ENCODE measurements at places on chromosomes 1 and 21.

GRCh38 chr21:32909393-32909792 lies 116.3 kb upstream of the OLIG2 start:
- DNase-seq: no peak

GRCh38 chr1:9346566-9346965 lies 53.9 kb downstream of the SPSB1 start:
- DNase-seq: no peak

- no peak for DNase-seq
These were observed 83.3 kb downstream of the TIAM1 start for GRCh38 chr21:31260790-31261189.

GRCh38 chr1:70207492-70207891 lies 2.1 kb upstream of the LRRC40 start:
- DNase-seq: no peak

GRCh38 chr1:21919520-21919919 lies 17.6 kb downstream of the HSPG2 start:
- DNase-seq: no peak

DNA sequence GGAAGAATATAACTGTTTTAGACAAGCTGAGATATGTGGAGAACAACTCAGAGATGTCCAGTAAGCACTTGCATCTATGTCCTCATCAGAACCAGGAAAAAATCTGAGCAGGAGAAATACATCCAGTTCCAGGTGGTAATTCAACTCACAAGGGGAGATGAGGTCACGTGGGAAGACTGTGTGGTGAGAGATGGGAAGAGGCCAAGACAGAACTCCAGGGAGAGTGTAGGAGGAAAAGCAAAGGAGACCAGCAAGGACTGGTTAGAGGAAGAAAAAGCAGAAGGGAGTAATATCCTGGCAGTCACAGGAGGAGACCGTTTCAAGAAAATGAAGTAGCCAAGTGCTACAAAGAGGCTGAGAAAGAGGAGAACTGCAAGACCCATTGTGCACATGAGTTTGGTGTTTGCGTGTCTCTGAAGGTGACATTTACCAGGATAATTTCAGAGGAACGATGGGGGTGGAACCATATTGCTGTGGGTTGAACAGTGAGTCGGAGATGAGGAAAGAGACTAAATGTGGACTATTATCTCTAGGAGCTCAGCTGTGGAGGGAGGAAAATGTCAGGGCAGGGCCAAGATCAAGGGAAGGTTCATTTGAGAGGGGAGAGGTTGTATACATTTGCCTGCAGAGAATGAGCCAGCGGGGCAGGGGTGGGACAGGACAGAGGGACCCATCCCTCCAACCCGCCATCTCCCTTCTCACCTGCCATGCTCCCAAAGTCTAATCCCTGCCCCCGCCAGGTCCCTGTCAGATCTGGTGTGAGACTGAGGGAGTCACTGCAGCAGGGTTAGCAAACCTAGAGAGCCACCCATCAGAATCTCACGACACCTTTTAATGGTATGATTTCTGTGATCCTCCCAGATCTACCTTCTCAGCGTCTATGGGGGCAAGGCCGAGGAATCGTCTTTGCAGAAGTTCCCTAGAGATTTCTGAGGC lies 24.9 kb downstream of the SUSD4 start:
- DNase-seq: peak; percentile 21

DNA sequence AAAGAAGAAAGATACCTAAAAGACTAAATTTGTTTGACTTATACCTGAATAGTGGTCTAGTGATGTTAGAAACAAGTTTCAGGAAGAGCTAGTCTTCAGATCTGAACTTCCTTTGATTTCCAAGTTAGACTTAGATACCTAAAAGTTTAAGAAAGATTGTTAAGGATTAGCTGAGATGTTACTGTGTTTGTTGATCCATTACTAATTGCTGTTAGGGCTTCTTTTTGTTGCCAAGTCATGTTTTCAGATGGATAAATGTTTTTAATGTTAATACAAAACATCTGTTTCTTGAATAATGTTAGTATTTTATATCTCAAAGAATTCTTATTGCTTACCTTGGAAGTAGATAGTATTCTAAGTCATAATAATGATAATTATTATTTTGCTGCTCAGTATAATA lies 11.6 kb downstream of the GNAI3 start:
- DNase-seq: no peak

GRCh38 chr1:204623365-204623893 lies 62.1 kb downstream of the LRRN2 start:
- no peak for DNase-seq

GRCh38 chr1:202216691-202217090 lies 23.1 kb downstream of the LGR6 start:
- DNase-seq: no peak

GRCh38 chr1:204075890-204076846 lies 3.3 kb downstream of the SOX13 start:
- DNase-seq: no peak
